Progenitor cell of endocrine pancreas (in vitro differentiated cells): ENCODE measurements at places on chromosomes 5 and 9.

- DNase-seq = no peak
These were observed 18.8 kb downstream of the SRD5A1 start for GRCh38 chr5:6652025-6652424.

DNA sequence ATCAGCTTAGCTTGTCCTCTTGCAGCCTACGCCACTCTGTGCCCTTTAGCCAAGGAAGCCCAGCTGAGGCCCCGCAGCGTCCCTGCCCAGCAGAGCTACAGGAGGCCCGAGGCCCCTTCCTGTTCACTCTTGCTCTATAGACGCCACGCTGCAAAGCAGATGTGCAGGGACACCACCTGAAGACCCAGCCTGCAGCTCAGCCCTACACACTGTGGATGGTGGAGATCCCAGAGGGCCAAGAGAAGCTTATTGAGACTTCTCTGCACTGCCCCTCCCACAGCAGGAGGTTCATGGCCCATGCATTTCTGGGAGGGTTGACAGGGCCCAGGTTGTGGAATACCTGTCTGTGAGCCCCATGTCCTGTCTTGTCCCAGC, 33.6 kb downstream of the IRF1 start:
- no peak for DNase-seq

DNA sequence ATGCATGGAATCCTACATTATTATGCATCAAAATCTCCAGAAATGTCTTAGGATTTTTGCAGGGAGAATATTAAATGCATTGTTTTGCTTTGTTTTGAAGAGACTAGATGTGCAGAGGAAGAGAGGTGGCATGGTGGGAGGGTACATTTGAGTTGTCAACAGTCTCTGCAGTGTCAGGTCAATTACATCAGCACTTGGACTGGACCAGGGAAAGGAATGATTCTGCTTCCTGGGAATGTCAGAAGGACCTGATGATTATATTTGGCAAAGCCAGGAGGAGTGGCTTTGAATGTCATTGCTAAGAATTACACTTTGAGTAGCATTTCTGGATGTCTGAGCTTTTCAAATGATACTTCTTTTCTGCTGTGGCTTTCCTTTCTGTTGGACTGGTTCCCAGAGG, 17.5 kb upstream of the TMEFF1 start:
- no peak for DNase-seq

- DNase-seq = no peak
These were observed 1.3 kb downstream of the ACER2 start for GRCh38 chr9:19410195-19410503.
